Brain microvascular endothelial cell (primary cell): ENCODE measurements at places on chromosomes 5 and 9.

DNA sequence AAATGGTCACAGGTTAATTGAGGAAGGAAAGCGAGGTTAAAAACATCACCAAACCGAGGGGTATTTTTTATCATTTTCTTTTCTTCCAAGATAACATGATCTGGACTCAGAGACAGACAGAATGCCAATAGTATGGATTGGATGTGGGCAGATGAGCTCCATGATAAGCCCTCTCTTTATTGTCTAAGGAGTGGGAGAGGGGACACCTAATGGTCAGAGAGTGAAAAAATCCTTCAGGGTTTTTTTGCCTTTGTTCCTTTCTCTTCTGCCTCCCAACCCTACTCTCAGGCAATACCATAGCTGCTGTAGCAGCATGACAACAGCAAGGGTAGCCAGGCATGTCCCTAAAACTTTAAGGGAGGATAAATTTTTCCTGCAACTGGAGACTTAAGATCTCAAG, 94.7 kb downstream of the DIRAS2 start:
- no peak for DNase-seq

DNA sequence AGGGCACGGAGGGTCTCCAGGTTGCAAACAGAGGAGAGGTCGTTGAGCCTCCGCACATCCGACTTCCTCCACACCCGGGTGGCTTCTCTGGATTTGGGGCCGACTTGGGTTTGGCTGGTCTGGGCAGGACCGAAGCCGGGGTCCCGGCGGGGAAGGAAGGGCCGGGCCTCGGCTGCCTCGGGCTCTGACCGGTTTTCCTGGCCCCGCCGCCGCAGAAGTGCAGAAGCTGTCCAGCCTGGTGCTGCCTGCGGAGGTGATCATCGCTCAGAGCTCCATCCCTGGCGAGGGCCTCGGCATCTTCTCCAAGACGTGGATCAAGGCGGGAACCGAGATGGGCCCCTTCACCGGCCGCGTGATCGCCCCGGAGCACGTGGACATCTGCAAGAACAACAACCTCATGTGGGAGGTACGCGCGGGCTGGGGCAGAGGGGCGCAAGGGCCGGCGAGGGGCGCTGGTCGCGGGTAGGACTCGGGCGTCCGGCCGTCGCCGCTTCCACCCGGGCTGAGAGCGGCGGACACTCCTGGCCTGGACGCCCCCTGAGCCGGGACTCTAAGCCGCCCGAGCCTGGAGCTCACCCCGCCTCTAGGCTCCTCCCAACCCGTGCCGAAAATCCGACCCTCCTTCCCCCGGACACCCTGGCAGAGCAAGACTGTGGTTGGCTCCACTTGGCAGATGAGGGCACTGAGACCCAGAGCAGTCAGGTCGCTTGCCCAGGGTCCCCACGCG, 2.2 kb downstream of the PRDM12 start:
- DNase-seq, result no peak

DNA sequence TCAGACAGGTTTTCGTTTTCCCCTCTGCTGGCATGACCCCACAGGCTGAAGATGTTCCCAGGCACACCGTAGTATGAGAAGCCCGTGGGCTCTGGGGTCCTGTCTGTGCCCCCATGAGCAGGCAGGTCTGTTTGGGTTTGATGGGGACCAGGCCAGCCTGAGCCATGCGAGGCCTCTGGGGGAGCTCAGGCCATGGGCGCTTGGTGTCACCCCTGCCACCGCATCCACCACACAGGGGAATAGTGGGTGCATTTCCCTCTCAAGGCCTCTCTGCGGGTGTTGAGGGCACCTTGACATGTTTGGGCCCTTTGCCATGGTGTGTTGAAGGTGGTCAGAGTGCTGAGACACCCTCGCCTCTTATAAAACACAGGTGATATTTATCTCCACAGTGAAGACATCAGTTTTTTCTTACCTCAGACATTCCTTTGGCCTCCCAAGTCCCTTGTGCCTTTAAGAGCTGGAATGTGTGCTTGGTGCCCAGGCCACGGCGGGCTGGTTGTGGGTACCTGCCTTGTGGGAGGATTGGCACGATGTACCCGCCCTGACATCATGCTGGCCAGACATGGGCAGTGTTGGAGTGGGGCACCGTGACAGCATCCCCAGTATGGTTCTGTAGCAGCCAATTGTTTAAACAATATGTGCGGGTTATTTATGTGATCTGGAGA, 68.3 kb downstream of the WNK2 start:
- no peak for DNase-seq

DNA sequence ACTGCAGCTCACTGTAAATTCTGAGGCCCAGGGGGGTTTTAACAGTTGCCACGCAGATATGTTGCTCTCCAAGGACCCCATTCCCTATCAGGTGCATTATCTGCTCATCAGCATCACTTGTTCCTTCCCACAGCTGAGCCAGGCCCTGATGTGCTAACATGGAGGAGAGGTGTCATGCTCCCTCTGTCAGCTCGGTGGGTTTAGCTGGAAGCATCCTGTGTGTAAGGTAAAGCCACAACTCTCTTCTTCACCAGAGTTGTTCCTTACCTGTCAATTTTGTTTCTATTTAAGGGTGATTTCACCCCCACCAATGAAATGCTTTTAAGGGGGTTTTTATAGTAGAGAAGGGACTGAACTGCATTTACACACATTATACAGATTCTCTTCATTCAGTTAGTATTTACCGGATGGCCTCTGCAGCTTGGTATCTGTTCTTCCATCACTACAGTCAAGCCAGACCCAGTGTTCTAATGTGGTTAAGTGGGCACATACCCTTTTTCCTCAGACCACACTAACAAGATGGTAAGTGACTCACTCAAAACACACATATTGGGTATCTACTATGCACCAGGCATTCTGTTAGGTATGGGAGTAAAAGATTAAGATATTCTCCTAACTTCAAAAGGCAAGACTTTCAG, 205.4 kb downstream of the DCP2 start:
- no peak for DNase-seq

- DNase-seq, result peak; percentile 98
These were observed 70.4 kb upstream of the TLE1 start for GRCh38 chr9:81759680-81760215.

DNA sequence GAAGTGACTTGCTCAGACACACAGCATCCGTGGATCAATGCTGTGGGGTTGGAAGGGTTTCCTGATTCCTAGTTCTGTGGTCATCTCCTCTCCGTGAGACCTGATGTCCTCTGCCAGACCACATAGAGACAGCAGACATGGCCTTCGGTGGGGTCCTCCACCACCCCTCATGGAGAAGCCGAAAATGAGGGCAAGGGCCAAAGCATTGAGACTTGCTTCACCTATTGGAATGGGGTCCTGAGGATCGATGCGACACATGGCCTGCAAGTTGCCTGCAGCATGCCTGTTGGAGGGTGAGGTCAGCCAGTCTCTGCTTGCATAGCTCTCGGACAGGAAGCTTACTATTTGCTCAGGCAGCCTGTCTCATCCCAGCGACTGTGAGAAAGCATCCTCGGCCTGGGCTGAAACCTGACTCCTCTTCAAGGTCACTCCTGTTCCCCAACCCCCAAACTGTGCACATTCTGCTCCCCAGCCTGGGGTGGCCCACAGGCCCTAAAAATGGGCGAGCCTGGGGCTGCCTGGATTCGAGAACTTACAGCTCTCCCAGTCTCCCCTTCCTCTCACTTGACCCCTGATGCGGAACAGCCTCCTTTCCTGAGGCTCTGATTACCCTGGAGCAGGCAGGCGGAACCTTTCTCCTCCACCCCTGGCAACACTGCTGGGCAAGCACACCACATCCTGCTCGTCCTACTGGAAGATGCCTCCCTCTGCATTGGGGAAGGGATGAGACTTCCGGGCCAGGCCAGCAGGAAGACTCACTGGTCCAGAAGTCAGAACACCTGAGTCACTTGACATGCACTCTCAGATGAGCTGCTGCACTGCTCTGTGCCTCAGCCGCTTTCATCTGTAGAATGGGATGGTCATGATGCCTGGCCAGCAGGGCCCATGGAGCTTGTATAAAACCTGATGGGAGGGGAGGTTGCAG, 186.9 kb downstream of the RGS3 start:
- DNase-seq, result peak; percentile 85

- no peak for DNase-seq
These were observed 158.6 kb downstream of the RFX3 start for GRCh38 chr9:3367185-3367584.

GRCh38 chr9:124333203-124333579, 75.4 kb downstream of the NEK6 start:
- DNase-seq, result no peak

DNA sequence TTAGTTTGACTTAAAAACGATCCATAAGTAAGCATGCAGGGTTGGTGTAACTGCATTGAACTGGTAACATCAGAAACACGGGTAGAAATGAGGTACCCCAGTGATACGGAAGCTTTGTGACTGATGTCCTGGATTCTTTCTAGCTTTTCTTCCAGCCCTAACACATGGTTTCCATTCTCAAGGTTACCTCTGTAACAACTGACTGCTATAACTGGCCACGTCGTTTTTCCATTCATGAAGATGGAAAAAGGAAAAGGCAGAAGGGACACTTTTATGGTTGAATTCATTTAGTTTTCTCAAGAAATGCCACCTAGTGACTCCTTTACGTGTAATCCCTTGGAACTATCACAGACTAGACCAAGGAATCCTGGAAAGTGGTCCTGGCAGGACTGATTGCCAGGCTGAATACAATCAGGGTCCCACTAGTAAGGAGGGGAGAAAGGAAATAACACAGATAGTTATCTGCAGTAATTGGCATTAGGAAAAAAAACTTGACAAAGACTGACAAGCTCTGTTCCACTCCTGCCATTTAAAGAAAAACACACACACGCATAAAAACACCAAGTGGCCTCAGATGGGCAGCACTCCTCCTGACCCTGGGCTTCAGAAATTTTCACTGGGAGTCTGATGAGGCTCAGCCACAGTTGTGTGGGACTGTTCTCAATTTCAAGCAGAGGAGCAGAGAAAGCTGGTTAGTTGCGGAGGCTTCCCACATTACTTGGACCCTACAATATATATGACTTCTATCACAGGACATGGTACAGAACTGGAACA, 77.5 kb upstream of the ZNF169 start:
- no peak for DNase-seq

DNA sequence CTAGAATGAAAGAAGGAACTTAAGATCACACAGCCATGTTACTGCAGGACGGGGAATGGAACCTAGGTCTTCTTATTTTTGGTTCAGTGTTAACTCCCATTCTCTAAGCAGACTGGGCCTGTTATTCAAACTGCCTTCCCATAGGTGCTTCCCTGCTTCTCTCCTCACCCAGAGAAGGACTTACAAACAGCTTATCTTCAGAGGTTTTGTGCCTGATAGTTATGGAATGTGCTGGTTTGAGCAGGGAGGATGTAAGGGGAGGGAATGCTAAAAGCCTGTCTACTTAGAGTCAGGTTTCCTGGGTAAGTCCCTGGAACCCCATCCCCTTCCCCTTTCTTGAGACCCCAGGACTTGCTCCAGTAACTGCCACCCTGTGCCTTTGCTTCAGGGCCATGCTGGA, 4.2 kb upstream of the PSMD5 start:
- no peak for DNase-seq

DNA sequence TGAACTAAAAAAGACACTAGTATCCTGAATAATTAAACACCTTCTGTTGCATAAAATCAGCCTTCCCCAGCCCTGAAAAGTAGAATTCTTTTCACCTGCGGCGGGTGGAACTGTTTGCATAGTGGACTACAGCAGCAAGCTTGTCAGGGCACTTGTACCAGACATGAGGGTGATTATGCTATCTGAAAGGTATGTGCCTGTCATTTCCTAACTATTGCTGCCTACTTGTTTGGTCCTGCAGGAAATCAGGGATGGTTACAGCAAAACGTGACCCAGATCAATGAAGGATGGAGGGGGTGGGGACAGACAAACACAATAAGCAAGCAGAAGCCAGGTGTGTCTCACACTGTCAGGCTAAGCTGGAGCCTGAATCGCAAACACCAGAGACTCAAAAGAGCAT, 385.6 kb downstream of the MLLT3 start:
- DNase-seq, result no peak

- DNase-seq, result no peak
These were observed 30.9 kb upstream of the NXNL2 start for GRCh38 chr9:88503845-88504764.

DNA sequence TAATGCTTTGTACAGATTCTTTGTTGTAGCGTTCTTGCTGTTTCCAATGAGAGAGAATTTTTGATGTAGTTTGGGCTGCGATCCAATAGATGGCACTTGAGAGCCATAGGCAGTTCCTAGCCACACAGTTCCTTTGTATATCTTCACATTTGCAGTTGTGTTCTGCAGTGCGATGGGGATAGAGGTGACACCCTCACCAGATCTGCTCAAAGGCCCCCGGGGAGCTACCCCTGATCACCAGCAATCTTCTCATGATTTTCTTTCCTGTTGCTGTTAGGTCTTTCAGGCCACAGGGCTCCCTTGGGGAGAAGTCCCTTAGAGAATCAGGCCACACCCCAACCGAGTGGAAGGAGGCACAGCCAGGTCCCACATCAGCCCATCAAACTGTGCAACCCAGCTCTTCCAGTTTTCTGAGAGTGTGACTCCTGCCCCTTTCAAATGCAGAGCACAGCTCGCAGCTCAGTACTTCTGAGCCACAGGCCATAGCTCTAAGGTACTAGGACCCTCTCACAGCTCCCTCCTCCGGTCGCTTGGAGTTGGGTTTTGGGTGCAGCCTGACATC, 353.7 kb downstream of the SLCO4C1 start:
- DNase-seq, result peak; percentile 20

DNA sequence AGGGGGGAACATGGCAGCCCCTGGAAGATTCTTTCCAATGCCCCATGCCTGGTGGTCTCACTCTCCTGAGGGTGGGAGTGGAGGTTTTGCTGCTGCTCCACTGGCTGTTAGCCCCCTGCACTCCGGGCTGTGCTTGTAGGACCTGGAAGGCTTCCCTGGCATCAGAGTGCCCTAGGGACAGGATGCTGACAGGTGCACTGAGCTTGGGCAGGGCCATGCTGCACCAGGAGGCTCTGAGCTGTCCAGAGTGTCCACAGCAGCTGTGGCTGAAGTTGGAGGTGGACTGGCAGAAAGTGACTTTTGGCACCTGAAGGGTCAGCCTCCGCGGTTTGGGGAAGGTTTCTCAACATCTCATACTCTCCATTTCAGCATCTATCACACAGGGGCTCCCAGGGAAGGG, 249.1 kb downstream of the GADD45G start:
- no peak for DNase-seq

GRCh38 chr5:96146675-96147074, 185.0 kb upstream of the ELL2 start:
- peak; percentile 27 for DNase-seq

- no peak for DNase-seq
These were observed 207.2 kb upstream of the RFX3 start for GRCh38 chr9:3733039-3733408.

GRCh38 chr9:118236625-118237024, 532.4 kb downstream of the TLR4 start:
- DNase-seq, result no peak

- DNase-seq, result no peak
These were observed 152.7 kb downstream of the ADCY2 start for GRCh38 chr5:7548596-7548995.

GRCh38 chr9:121576281-121577075, 75.0 kb upstream of the DAB2IP start:
- DNase-seq, result no peak

DNA sequence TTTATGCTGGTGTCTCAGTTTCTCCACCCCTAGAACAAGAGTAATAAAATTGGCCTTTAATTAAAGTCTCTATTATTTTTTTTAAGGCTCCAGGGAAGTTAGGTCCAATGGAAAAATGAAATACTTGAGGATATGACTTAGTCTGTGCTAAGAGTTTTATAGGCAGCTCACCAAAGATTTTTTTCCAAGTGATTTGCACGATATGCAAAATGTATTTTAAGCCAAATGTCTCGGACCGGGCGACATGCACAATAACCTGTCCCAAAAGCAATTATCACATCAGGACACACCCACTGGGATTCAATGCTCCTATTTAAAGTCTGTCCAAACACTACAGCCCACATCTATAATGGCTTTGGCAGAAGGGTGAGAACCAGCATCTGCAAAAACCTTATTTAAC, 136.1 kb upstream of the ANKH start:
- DNase-seq, result no peak
